Upper lobe of left lung (tissue), 6 donors: ENCODE measurements at places on chromosomes 12 and 14.

DNA sequence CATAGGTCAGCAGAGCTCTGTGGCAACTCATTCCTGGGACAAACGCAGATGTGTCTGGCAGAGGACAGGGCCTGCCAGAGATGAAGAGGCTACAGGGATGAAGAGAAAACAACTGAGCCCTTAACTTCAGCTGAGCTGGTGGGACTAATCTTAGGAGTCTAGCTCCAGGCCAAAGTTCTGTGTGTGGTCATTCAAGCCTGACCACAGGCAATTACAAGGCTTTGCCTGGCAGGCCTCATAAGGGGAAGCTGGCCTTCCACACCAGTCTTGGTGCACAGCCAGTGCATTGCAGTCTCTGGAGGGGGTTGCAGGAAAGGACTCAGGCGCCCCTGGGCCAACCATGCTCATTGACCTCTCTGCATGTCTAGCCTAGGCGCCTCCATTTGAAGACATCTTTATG lies 127.6 kb upstream of the DAAM1 start:
- DNase-seq, result no peak

DNA sequence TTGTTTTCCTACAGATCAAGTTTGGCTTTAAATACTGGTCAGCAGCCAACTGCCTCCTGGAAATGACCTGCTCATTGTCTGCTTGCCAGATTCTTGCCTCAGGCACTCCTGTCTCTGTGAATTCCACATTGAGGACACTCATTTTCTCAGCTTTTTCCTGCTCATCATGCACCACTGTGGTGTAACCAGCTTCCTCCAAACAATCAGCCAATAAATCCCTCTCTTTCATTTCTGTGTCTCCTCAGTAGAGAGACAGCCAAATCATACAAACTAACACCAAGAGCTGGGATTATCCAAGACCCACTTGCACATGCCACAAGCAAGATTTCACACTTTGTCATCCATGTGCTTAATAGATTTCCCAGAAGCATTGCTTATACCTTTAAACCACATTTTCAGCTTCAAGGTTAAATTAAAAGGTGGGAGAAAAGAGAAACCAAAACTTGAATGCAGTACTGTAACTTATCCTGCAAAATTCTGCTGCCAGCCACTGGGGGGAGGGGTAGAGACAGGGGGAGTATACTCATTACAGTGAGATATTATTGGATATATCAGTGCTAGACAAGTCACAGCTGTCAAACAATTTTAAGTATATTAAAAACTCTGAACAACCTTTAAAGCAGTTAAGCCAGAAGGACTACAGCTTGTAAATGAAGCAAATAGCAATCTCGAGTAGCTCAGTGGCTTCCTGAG lies 105.0 kb downstream of the PPP2R5E start:
- peak; percentile 70 for DNase-seq

DNA sequence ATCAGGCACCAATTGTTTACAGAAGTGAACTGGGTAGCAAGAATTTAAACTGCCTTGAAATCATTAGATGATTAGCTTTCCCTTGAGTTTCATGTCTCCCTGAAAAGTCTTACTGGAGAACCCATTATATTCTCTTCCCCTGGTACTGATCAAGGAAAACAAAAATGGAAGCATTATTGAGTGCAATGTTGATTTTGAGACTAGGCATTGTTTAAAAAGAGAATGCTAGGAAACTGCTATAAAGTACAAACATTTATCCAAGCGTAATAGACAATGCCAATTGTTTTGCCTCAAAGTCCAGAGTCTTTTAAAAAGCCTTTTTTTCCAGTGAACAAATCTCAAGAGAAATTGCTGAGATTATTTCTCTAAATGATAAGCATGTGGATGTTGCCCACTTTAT lies 197.0 kb downstream of the CCER1 start:
- no peak for DNase-seq

- DNase-seq, result no peak
Observed at GRCh38 chr12:132837693-132838409, 9.2 kb upstream of the GOLGA3 start.

GRCh38 chr14:79056879-79057278 lies 886.7 kb downstream of the NRXN3 start:
- no peak for DNase-seq

DNA sequence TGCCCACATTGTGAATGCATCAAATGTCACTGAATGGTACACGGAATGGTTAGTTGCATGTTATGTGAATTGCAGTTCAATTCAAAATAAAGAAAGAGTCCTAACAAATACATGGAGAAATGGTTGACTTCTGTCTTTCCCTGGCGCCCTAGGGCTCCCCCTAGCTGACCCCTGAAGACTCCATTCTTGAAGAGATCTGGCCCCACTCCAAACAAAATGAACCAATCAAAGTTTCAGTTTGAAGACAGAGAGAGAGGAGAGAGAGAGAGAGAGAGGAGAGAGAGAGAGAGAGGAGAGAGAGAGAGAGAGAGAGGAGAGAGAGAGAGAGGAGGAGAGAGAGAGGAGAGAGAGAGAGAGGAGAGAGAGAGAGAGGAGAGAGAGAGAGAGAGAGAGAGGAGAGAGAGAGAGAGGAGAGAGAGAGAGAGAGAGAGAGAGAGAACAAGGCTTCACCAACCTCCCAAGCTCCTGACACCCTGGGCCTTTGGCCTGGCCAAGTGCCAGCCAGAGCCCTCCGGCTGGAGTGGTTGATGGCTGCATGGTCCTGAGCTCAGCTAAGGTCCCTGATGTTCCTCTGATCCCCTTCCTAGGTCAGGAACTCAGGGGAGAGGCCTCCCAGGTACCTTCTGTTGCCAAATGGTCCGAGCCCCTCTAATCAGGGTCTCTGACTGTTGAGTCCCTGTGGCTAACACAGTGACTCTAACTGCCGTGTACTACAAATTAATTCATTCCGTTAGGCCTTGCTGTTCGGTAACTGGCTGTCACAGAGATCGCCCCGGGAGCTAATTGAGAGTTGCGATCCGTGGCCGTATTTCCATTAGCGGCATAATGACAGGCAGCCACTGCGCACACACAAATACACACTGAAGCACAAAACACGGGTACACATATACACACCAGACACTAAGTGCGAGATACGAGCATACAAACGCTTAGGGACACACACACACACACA lies 188.8 kb downstream of the ESRRB start:
- no peak for DNase-seq

DNA sequence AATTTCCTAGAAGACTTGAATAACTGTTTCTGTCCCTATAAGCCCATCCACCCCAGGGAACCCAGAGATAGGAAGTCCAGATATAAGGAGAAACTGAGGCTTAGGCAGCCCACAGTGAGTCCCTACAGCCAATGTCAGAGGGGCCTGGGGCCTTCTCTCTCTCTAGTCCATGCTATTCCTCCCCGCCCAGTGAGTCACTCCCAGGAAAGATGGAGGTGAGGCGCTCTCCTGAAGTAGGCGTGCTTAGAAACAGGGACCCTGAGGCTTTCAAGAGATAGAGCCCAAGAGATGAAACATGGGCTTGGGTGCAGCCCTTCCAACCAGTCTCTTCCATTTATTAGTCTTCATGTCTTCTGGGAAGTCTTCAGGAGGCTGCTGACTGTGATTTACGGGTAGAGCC lies 2.3 kb upstream of the SMUG1 start:
- DNase-seq, result no peak

- peak; percentile 31 for DNase-seq
Observed at GRCh38 chr14:100557658-100558057, 29.6 kb downstream of the BEGAIN start.

- no peak for DNase-seq
Observed at GRCh38 chr12:132619386-132620112, 973 bp downstream of the P2RX2 start.

DNA sequence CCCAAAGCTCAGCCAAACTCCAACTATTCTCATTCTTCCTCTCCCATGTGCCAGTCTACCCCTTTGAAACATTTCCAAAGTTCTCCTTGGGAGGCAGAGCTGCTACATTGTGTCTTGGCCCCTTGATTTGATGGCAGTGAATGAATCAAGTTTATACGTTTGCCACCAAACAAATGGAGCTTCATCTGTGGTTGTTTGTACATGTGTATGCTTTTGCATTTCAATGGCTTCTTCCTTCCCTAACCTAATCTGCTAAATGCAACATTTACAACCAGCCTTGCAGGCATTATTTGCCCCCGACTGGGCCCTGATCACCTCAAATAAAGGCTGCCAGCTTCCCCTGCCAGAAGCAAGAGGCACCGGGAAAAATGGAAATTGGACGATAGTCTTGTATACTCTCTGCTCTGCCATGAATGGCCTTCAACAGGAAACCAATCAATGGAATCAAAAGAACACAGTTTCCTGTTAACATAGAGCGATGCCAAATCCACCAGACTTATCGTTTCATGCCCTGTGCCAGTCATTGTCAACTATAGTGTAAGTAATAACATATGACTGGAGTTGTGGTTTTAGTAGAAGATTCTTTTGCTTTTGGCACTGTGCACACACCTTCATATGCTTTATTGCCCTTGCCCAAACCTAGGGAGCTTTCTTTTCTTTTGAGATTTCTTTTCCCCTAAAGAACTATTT lies 97.8 kb downstream of the TMEM30B start:
- DNase-seq, result no peak

- DNase-seq, result peak; percentile 71
Observed at GRCh38 chr14:53955671-53956426, 776 bp downstream of the BMP4 start.

- DNase-seq, result no peak
Observed at GRCh38 chr12:70744178-70744577, 106.9 kb upstream of the PTPRB start.

DNA sequence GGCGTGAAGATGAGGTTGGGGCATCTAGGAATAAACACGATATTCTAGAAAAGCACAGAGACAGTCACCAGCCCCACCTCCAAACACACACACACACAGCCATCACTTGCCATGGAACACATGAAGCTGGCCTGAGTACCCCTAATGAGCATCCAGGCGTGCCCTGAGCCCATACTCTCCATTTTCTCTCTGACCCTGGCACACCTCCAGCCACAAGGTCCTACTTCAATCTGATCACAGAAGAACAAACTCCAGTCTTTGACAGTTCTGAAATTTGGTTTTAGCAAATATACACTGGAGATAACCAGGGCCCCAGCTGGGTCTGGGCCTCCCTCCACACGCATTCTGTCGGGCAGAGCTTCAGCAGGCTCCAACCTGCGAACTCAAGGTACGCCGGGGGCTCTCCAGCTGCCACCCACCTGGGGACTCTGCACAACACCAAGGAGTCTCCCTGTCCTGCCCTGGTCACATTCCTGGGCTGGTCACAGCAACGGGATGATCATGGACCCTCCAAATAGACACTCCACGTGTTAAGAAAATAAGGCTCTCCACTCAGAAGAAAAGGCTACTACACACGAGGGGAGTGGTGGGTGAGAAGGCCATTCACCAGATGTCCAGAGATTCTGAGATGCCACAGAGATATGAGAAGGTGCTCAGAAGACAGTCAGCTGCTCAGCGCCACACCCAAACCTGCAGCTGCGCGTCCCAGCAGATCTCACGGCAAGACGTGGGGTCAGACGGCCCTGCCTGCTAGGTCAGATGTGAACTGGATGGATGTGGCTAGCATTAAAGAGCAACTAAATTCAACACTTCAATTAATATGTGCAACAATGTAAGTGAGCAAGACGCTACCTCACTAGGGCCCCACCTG lies 57.0 kb upstream of the PNMA1 start:
- DNase-seq, result no peak

DNA sequence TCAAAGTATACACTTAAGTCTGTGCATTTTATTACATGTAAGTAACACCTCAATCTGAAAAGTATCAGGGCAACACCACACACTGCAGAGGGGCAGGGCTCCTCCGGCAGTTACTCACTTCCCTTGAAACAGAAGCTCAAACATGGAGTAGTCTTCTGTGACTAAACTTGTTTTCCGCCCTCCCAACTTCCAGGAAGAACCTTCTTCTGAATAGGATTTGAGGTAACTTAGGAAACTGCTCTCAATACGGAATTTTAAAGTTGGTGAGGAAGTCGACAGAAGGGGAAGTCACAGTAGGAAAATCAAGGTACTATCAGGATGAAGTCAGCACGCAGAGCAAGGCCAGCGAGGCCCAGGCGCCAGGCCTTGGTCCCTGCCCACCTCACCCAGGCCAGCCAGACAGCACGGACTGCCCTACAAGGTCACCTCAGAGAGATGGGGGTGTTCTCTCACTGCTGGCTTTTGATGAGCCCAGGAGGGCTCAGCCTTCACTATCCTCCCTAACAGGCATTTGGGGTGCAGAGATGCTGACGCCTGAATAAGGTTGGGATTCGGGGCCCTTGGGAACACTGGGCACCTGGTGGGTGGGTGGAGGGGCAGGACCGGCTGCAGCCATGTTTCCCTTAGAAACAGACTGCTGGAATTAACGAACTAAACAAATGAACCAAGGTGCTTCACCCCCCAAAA lies 5.8 kb downstream of the ANKRD9 start:
- DNase-seq, result no peak

- no peak for DNase-seq
Observed at GRCh38 chr12:122363782-122364181, 58.7 kb downstream of the CLIP1 start.

- DNase-seq, result peak; percentile 66
Observed at GRCh38 chr12:79615596-79616560, 74.9 kb downstream of the PAWR start.

- DNase-seq, result no peak
Observed at GRCh38 chr12:62712681-62713573, 222.0 kb downstream of the PPM1H start.

DNA sequence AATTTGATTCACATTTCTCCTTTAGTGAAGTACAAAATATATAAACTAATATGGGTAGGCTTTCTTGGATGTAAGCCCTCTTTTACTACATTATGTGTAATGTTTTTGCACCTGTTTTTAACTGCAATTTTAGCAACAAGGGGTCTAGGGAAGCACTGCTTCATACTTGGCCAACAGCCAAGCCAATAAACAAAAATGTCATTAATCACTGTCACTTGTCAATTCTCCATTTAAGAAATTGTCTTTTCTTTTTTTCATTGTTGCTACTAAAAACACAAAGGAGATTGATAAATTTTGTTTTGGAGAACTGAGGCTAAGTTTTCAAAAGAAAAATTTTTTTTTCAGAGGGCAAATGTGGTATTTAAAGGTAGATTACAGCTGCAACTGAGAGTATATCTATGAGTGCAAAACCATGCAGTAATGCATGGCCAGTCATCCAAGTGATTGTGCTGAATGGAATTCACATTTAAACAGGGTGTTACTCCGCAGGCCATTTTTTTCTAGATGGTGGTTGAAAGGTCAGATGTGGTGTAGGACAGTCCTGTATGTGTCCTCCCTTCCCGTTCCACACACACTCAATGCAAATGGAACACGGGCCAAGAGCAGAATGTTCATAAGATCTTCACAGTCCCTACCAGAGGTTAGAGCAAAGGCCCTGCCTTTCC lies 503.0 kb upstream of the LMO3 start:
- DNase-seq, result no peak
